ENCODE measurements at places on chromosomes 13 and 19.

- no peak for DNase-seq
- peaks cover 11% of the 10 kb centered on the region for H3K4me1 ChIP-seq
- H3K4me3 ChIP-seq, result no peak overlapping the region
- no peaks in the 10 kb centered on the region for H3K27me3 ChIP-seq
- no peaks in the 10 kb centered on the region for H3K36me3 ChIP-seq
These were observed 183.1 kb downstream of the LHFPL6 start for GRCh38 chr13:39419876-39420275.

DNA sequence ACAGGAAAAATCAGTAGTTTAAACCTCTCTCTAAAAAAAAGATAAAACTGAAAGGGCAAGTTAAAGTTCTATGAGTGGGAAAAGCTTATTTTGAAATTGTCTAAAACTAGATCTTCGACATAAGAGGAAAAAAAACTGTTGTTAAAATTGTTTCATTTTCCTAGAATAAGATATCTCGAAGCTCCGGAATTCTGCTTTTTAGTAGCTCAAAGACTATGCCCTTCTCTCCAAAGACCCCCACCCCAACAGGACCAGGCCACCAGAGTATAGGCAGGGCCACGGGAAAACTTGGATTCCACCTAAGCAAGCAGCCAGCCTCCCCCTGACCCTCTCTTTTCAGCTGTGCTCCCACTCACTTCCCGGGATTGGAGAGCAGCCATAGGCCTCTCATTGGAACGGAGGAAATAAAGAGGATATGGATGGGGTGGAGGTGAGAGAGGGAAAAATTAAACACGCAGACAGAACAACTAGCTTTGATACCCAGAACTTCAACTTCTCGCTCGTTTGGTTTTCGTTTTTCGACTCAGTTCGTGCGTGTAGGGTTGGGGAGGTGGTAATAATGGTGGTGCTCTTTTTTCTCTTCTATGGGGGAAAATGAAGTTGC, 3.0 kb downstream of the POU4F1 start:
- no peak overlapping the region for H3K4me3 ChIP-seq
- H3K27ac ChIP-seq, result no peak overlapping the region
- no peaks in the 10 kb centered on the region for H3K36me3 ChIP-seq
- no peak for DNase-seq

DNA sequence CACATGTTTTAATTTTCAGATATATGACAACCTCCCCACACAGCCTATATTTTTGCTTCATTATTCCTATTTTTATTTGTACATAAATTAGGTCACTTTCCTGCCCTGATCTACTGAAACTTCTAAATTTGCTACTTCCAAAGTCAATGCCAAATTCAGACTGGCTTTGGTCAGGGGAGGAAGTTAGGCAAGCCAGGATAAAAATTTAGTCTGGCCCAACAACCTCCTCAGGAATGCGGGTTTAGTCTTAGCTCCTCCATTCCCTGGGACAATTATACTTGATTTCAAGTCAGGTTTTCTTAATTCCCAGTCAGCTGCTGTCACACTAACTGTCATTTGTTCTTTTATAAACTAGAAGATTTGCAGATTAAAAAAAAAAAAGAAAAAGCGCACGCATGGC, 84.3 kb downstream of the TM9SF2 start:
- peak overlapping the region; percentile 53 for H3K27ac ChIP-seq
- DNase-seq, result no peak
- no peak overlapping the region for H3K4me3 ChIP-seq
- peaks cover 27% of the 10 kb centered on the region for H3K4me1 ChIP-seq
- no peaks in the 10 kb centered on the region for H3K36me3 ChIP-seq
- no peaks in the 10 kb centered on the region for H3K27me3 ChIP-seq

DNA sequence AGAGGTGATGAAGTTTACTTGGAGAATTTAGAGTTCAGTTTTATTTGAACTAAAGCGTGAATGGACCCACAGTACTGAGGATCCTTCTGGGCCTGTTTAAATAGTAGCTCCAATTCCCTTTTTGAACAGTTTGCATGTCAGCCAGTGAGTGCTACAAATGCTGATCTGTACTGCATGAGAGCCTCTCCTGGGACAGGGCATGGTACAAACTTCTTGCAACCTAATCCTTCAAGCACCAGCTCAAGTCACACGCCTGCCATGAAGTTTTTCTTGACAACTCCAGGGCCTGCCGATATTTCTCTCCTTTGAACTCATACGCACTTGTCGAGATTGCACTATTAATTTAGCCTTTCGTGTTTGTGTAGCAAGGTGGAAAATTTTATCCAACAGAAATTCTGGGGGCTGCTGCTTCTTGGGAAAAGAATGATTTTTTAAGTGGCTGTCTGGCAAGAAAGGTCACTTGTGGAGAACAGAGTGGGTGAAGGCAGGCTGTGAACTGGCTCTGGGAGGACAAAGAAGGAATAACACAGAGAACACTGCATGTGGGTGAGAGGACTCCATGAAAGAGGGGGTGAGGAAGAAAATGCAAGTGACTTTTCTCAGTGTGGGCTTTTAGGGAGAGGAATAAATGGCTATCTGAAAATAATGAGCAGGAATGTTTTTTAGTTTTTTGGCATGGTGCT, 192.5 kb downstream of the NDFIP2 start:
- H3K4me1 ChIP-seq, result no peaks in the 10 kb centered on the region
- no peak for DNase-seq
- H3K27me3 ChIP-seq, result no peaks in the 10 kb centered on the region
- H3K4me3 ChIP-seq, result no peak overlapping the region
- no peaks in the 10 kb centered on the region for H3K36me3 ChIP-seq

GRCh38 chr13:36815062-36815461, 4.0 kb upstream of the RFXAP start:
- peaks cover 6% of the 10 kb centered on the region for H3K4me1 ChIP-seq
- H3K27me3 ChIP-seq, result no peaks in the 10 kb centered on the region
- no peak overlapping the region for H3K27ac ChIP-seq
- H3K36me3 ChIP-seq, result no peaks in the 10 kb centered on the region

GRCh38 chr19:37975596-37976515, 68.8 kb downstream of the SIPA1L3 start:
- H3K27ac ChIP-seq, result no peak overlapping the region
- DNase-seq, result no peak
- no peaks in the 10 kb centered on the region for H3K36me3 ChIP-seq
- H3K4me3 ChIP-seq, result no peak overlapping the region
- H3K4me1 ChIP-seq, result peaks cover 9% of the 10 kb centered on the region
- no peaks in the 10 kb centered on the region for H3K27me3 ChIP-seq

DNA sequence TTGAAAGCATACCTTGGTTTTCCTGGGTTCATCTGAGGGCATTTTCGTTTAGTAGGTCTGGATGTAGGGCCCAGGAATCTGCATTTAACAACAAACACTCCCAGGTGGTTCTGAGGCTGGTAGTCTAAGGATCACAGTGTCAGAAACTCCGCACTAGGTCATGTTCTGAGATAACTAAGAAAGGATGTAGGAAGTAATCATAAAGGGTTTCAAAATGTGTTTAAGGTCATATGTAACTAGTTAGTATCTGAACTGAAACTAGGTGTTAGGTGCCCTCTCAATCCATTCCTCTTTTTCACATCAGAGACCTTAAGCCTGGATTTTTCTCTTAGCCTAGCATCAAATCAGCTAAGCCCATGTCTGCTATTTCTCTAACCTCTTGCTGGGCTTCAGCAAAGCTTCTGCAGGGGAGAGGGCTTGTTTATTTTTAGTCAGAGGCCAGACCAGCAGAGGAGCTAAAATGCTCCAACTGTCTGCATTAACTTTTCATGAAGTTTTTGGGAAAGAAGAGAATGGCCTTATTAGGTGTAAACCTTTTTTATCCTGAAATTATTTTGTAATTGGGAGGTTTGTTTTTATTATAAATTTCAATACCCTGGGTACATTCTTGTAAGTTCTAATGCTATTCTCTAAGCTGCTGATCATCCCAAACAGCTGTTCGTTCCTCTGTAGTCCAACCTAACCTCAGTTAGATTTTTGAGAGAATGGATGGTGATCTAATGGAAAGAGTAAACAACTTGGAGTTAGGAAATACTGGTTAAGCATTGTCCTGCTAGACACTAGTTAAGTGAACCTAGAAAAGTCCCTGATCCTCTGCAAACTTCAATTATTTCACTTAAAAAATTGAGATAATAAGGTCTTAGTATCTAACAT, 262.8 kb upstream of the RFC3 start:
- H3K4me3 ChIP-seq, result no peak overlapping the region
- no peak for DNase-seq
- H3K4me1 ChIP-seq, result no peaks in the 10 kb centered on the region
- H3K27ac ChIP-seq, result no peak overlapping the region
- no peaks in the 10 kb centered on the region for H3K27me3 ChIP-seq
- no peaks in the 10 kb centered on the region for H3K36me3 ChIP-seq

Data from tibial artery (tissue), 4 donors.